Smooth muscle cell of trachea (primary cell): ENCODE measurements at places on chromosomes 2 and 18. TPM values are rescaled to one million over a fixed set of nuclear protein-coding genes. Genes with fewer than 3 reads are reported as not detected.

Gene GCKR
- total RNA-seq: 0.17 and 1.0 TPM in 2 replicates

Gene RTKN
- total RNA-seq: 22.3 and 24.0 TPM in 2 replicates

Gene EPC2
- total RNA-seq: 15.7 and 21.2 TPM in 2 replicates

Gene FAM161A
- 1.3 and 2.8 TPM in 2 replicates for total RNA-seq

Gene TUBB8B
- total RNA-seq: not detected in 2 replicates
